Occipital lobe (tissue), 3 donors: ENCODE measurements at places on chromosomes 1 and 21. TPM values are rescaled to one million over a fixed set of nuclear protein-coding genes. Genes with fewer than 3 reads are reported as not detected.

Gene AIM2
- 23.4 TPM for total RNA-seq

Gene KIF17
- total RNA-seq = 4.4 TPM

Gene NHLH1
- 0.62 TPM for total RNA-seq

Gene ANKRD34A
- 2.2 TPM for total RNA-seq

Gene SLC44A3
- total RNA-seq = 2.2 TPM

Gene SYT11
- total RNA-seq = 188 TPM

Gene PTPRU
- 23.6 TPM for total RNA-seq

Gene PTPN22
- total RNA-seq = 1.2 TPM

Gene ADAR
- total RNA-seq = 59.1 TPM

Gene ARTN
- total RNA-seq = 0.62 TPM

Gene SLC30A2
- not detected for total RNA-seq

Gene HSD3B2
- total RNA-seq = not detected

Gene MIXL1
- total RNA-seq = not detected

Gene PGLYRP3
- total RNA-seq = not detected

Gene C1orf94
- total RNA-seq = 0.31 TPM

Gene LAMC1
- 37.7 TPM for total RNA-seq

Gene REG4
- not detected for total RNA-seq

Gene ATP6V1G3
- not detected for total RNA-seq

Gene AUNIP
- 1.7 TPM for total RNA-seq

Gene CRABP2
- total RNA-seq = 3.1 TPM

Gene LCA5L
- total RNA-seq = not detected

Gene SH2D2A
- not detected for total RNA-seq

Gene DOP1B
- 30.9 TPM for total RNA-seq

Gene FMN2
- 61.1 TPM for total RNA-seq

Gene NADK
- 20.4 TPM for total RNA-seq

Gene PRRX1
- total RNA-seq = 5.5 TPM

Gene SPATA21
- total RNA-seq = not detected

Gene DYNLT4
- total RNA-seq = not detected

Gene DMBX1
- not detected for total RNA-seq

Gene C1orf56
- total RNA-seq = 3.4 TPM

Gene KIF21B
- total RNA-seq = 165 TPM

Gene PIK3R3
- 25.3 TPM for total RNA-seq

Gene MAN1C1
- total RNA-seq = 8.6 TPM

Gene GNG12
- 29.9 TPM for total RNA-seq

Gene C1orf21
- 31.7 TPM for total RNA-seq

Gene CTSS
- total RNA-seq = 11.9 TPM

Gene RAB7B
- total RNA-seq = 0.78 TPM

Gene PRDX6
- total RNA-seq = 38.4 TPM

Gene LCE1A
- not detected for total RNA-seq

Gene SPATA17
- 4.7 TPM for total RNA-seq

Gene FLG2
- total RNA-seq = not detected

Gene GNG4
- 31.5 TPM for total RNA-seq

Gene PSEN2
- 28.2 TPM for total RNA-seq

Gene NGF
- total RNA-seq = 0.78 TPM

Gene FAM151A
- total RNA-seq = not detected
